ENCODE measurements at places on chromosomes 2 and 18. TPM values are rescaled to one million over a fixed set of nuclear protein-coding genes. Genes with fewer than 3 reads are reported as not detected.

Gene CCDC150
- 25.6 TPM for total RNA-seq

Gene CROCC2
- not detected for total RNA-seq

Gene STPG4
- total RNA-seq = 1.3 TPM

DNA sequence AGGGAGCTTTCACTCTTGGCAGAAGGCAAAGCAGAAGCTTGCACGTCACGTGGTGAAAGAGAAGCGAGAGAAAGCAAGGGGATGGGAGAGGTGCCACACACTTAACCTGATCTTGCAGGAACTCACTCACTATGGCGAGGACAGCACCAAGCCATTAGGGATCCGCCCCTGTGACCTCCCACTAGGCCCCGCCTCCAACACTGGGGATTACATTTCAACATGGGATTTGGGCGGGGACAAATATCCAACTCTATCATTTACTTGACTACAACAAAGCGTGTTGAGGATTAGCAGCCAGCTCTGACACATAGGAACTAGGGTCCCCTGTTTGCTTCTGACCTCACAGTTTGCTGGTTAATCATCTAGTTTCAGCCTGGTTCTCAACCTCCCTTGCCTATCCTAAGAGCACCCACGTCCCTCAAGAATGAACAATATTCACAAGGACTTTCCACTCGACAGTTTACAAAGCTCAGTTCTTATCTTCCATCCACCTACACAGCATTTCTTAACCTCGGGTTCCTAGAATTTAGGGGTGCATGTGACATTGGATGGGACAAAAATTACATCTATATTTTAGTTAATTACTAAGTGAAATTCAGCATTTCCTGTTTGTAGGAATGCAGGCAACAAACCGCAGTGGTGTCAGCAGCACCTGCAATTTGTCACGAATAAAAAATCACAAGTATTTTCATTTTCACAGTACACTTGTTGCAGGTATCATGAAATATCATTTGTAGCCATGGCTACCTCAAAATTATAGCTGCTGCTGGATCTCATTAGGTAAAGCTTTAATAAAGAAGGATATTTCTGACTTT is 36.0 kb downstream of the LBH start:
- H3K4me3 ChIP-seq = no peak overlapping the region
- H3K27ac ChIP-seq = no peak overlapping the region
- H3K36me3 ChIP-seq = peaks cover 5% of the 10 kb centered on the region
- H3K4me1 ChIP-seq = peaks cover 5% of the 10 kb centered on the region
- H3K27me3 ChIP-seq = no peaks in the 10 kb centered on the region

GRCh38 chr2:208354964-208355381 is 51.6 kb upstream of the PTH2R start:
- no peak overlapping the region for H3K4me3 ChIP-seq
- H3K36me3 ChIP-seq = peaks cover 5% of the 10 kb centered on the region
- no peak overlapping the region for H3K27ac ChIP-seq
- peaks cover 2% of the 10 kb centered on the region for H3K27me3 ChIP-seq

DNA sequence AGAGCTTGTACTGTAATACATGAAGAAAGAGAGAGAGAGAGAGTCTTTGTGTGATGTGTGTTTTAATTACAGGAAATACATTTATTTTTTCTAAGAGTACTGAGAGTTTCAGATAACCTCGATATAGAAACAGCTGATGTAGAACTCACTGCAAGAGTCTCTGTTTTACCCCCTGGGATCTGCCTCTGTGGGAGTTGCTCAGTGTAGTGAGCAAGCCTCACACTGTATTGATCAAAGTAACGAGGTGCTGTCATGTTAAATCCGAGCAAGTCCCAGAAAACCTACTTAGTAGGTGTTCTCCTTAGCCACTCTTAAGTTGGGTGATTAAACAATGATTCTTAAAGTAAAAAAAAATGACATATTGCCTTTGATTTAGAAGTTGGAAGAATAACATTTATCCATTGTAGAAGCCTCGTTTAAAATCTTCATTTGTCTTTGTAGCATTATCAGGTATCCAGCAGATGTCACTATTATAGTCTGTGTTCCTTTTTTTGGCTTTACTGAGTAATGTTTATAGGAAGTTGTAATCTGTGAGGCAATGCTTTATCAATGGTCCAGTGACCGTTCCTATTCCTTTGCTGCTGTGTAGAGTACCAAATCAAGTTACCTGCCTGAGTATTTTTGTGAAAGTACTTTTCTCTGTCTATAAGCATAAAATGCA is 219.0 kb downstream of the MYO3B start:
- H3K4me3 ChIP-seq = no peak overlapping the region
- H3K36me3 ChIP-seq = no peaks in the 10 kb centered on the region
- DNase-seq = no peak

DNA sequence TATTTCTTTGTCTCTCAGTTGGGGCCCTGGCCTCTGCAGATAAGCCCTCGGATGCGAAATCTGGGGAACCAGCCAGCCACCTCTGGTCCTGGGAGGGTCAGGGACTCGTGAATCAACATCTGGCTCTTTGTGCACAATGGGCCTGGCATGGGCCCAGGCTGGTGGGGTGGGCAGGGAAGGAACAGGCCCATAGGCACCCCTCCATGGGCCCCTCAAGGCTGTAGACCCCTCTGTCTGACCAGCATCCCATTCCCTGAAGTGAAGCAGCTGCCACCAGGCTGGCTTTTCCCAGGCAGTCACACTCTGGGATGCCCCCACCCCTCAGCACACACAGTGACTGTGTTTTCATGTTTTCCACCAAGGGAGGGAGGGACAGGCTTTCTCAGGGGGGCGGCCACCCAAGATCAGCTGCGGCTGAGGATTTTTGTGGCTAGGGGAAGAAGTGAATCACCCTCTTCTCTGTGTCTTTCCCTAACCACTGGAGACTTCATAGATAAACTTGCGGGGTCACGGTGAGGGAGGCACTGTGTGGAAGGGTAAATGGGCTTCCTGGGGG is 166.0 kb downstream of the AGAP1 start:
- peaks cover 74% of the 10 kb centered on the region for H3K4me1 ChIP-seq
- H3K36me3 ChIP-seq = no peaks in the 10 kb centered on the region
- DNase-seq = no peak
- H3K27ac ChIP-seq = peak overlapping the region; percentile 52
- H3K27me3 ChIP-seq = peaks cover 8% of the 10 kb centered on the region

- no peaks in the 10 kb centered on the region for H3K36me3 ChIP-seq
- H3K4me1 ChIP-seq = peaks cover 3% of the 10 kb centered on the region
- no peak for DNase-seq
- H3K27ac ChIP-seq = no peak overlapping the region
- no peaks in the 10 kb centered on the region for H3K27me3 ChIP-seq
Measured at GRCh38 chr2:16162491-16163040, 222.2 kb downstream of the MYCN start.

DNA sequence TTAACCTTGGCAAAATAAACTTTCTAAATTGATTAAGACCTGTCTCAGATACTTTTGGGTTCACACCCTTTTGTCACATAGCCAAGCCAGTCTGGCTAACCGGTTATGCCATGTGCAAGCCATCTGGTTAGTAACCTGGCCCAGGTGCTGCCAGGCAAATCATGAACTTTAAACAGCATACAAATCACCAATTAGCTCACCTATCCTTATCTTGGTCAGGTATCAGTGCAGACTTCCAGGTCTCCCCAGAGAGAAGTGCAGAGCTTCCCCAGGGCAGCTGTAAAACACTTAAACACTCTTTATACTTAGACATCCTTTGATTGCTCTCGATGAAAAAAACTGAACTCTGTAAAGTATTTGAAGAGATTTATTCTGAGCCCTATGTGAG is 14.9 kb upstream of the MC5R start:
- H3K36me3 ChIP-seq = no peaks in the 10 kb centered on the region
- DNase-seq = no peak
- H3K27me3 ChIP-seq = peaks cover 4% of the 10 kb centered on the region
- H3K27ac ChIP-seq = no peak overlapping the region
- no peak overlapping the region for H3K4me3 ChIP-seq
- no peaks in the 10 kb centered on the region for H3K4me1 ChIP-seq

GRCh38 chr2:133456971-133457370 is 111.3 kb downstream of the NCKAP5 start:
- no peaks in the 10 kb centered on the region for H3K27me3 ChIP-seq
- no peak overlapping the region for H3K4me3 ChIP-seq
- no peaks in the 10 kb centered on the region for H3K4me1 ChIP-seq
- H3K27ac ChIP-seq = no peak overlapping the region

- H3K36me3 ChIP-seq = no peaks in the 10 kb centered on the region
- H3K27me3 ChIP-seq = peaks cover 3% of the 10 kb centered on the region
- H3K4me1 ChIP-seq = peaks cover 17% of the 10 kb centered on the region
- DNase-seq = peak; percentile 32
- H3K27ac ChIP-seq = peak overlapping the region; percentile 78
Measured at GRCh38 chr2:30421604-30422443, 25.2 kb upstream of the LCLAT1 start.

GRCh38 chr2:74037379-74037860 is 52.7 kb downstream of the TET3 start:
- H3K36me3 ChIP-seq = peaks cover 7% of the 10 kb centered on the region
- H3K27ac ChIP-seq = peak overlapping the region; percentile 73
- H3K4me1 ChIP-seq = peaks cover 74% of the 10 kb centered on the region
- H3K27me3 ChIP-seq = peaks cover 12% of the 10 kb centered on the region
- no peak for DNase-seq

All from glutamatergic neuron (in vitro differentiated cells).